Stimulated activated CD8-positive, alpha-beta memory T cell treated with anti-CD3 and anti-CD28 coated beads, Interleukin-15, amount 100 ng/mL, for 48 hours (primary cell): ENCODE measurements at places on chromosomes 3 and 15.

GRCh38 chr3:147518465-147518864 lies 109.3 kb downstream of the ZIC1 start:
- DNase-seq = no peak

GRCh38 chr15:33374226-33374914 lies 63.6 kb downstream of the RYR3 start:
- DNase-seq = no peak

DNA sequence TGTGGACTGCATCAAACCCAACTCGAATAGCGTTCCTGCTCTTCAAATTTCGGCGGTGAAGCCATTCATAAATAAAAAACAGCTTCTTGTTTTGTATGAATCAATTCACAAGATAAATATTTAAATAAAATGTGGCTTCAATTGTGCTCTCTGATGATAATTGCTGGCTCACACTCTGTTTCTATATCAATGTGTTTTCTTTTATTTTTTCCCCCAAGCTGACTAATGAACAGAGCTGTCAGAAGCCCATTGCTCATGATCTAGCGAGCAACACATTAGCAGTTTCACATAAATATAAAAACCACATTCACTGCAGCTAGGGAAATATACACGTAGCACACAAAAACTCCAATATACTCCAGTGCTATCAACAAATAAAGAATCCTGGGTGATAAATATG lies 45.0 kb upstream of the FOXP1 start:
- DNase-seq = no peak

- no peak for DNase-seq
Observed at GRCh38 chr15:97875025-97875512, 85.4 kb upstream of the ARRDC4 start.

DNA sequence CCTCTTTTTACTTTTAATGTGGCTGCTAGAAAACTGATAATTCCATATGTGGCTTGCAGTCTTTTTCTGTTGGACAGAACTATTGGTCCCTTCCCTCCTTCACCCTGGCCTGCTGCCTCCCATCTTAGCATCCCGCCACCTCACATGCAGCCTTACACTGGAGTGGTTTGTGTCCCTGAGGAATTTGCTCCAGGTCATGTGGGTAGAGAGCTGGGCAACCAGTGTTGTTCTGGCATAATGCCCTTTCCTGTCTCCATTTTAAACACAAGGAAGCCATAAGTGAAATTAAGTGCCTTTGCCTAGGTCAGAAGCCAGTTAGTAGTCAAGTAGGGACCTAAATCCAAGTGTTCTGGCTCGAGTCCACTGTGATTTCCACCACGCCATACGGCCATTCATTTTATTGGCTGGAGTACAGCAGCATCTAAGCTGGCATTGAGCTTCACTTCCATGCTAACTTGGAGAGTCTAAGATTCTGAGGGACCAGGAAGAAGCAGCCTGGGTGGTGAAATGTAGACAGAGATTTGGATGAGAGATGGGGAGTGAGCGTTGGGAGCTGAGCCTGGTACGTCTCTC lies 46.0 kb upstream of the PLXNA1 start:
- DNase-seq = no peak

DNA sequence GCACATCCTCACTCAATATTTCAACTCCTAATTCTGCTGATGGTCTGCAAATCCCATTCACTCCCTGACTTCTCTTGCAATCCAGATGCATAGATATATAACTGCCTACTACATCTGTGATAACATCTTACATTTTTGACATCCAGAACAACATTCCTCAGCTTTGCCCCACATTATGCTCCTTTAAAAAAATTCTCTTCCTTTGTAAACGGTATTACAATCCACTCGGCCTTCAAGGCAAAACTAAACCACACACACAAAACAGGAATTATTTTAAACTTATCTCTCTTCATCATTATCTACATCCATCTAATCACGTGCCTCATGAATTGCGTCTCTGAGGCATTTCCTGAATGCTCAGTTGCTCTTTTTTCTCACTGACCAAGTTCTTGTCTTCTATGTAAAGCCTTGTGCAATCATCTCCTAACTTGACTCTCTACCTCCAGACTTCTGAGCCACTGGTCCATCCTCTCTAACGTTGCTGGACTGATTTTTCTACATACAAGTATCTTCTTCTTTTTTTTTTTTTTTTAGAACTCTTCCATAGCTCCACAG lies 117.0 kb downstream of the SATB1 start:
- DNase-seq = no peak

GRCh38 chr3:69842789-69843188 lies 103.5 kb downstream of the MITF start:
- no peak for DNase-seq
